M059J (cell line): ENCODE measurements at places on chromosomes 16 and 17. TPM values are rescaled to one million over a fixed set of nuclear protein-coding genes. Genes with fewer than 3 reads are reported as not detected.

The ARL5C gene
- not detected in 2 replicates for total RNA-seq

The SLC38A8 gene
- 0.42 TPM in 1 of 2 replicates, not detected in the other for total RNA-seq

The HBA1 gene
- total RNA-seq: not detected in 2 replicates

The IL34 gene
- total RNA-seq: 0.86 TPM in 1 of 2 replicates, not detected in the other

The C16orf86 gene
- 0.27 and 0.81 TPM in 2 replicates for total RNA-seq

The WNT3 gene
- total RNA-seq: 5.0 and 5.3 TPM in 2 replicates

The C17orf100 gene
- total RNA-seq: 0.62 and 1.6 TPM in 2 replicates

The NOL3 gene
- total RNA-seq: 29.1 and 58.9 TPM in 2 replicates

The MPO gene
- total RNA-seq: not detected in 2 replicates

The VTN gene
- total RNA-seq: not detected in 2 replicates

The SULT1A4 gene
- total RNA-seq: 1.2 and 2.0 TPM in 2 replicates

The PPY gene
- not detected in 2 replicates for total RNA-seq

The CCDC40 gene
- 0.94 and 1.3 TPM in 2 replicates for total RNA-seq

The CDH8 gene
- 0.59 and 1.7 TPM in 2 replicates for total RNA-seq

The SLC6A2 gene
- total RNA-seq: not detected in 2 replicates

The PRSS36 gene
- 0.10 and 0.49 TPM in 2 replicates for total RNA-seq

The MAP3K3 gene
- total RNA-seq: 15.8 and 24.0 TPM in 2 replicates

The GRIN2A gene
- total RNA-seq: 8.6 and 9.8 TPM in 2 replicates

The ZNF750 gene
- total RNA-seq: not detected in 2 replicates

The RASD1 gene
- 2.1 and 3.0 TPM in 2 replicates for total RNA-seq

The PRDM7 gene
- total RNA-seq: not detected in 2 replicates

The TRIM72 gene
- total RNA-seq: not detected in 2 replicates

The ADAD2 gene
- total RNA-seq: not detected in 2 replicates

The PRAC2 gene
- not detected in 2 replicates for total RNA-seq

The TBC1D3H gene
- not detected in 2 replicates for total RNA-seq

The CCDC92B gene
- not detected in 2 replicates for total RNA-seq

The UMOD gene
- not detected in 2 replicates for total RNA-seq

The METTL23 gene
- total RNA-seq: 41.0 and 60.8 TPM in 2 replicates

The KRT9 gene
- total RNA-seq: not detected in 2 replicates

The TP53TG3B gene
- total RNA-seq: not detected in 2 replicates
